Activated naive CD4-positive, alpha-beta T cell (primary cell): ENCODE measurements at places on chromosomes 2 and 18.

GRCh38 chr2:144524118-144525009, 4.4 kb upstream of the ZEB2 start:
- DNase-seq: no peak

GRCh38 chr18:58117786-58118403, 73.9 kb downstream of the NEDD4L start:
- DNase-seq: no peak

DNA sequence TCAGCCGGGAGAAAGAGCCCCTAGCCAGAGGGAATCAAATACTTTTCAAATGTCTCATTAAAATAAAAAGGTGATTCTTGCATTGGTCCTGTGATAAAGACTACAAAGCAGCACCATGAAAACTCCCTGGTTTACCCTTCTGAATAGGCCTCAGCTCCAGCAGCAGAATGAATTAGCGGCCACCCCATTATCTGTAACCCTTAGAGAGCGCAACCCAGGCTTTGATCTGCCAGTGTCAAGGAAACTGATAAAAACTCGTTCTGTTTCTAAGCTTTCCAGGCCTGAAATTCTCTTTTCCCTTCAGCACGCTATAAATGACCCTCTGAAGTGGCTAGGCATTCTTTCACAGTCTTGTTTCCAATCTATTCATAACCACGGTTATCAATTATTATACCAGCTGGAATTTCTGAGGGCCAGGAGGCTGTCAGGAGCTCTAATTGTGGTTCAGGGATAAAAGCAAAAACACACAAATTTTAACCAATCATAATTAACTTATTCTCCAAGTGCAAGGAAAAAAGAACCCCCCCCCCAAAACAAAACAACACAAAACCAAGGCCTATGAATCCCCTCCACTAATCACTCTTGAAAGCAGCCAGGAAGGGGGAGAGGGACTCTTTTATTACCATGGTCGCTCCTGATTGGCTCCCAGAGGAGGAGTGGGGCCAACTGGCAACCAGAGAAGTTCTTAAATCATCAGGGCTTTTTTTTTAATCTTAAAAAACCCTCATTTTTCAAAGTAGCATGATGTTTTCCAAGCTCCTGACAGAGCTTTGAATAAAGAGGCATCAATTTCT, 258.9 kb downstream of the CYRIA start:
- DNase-seq: no peak

DNA sequence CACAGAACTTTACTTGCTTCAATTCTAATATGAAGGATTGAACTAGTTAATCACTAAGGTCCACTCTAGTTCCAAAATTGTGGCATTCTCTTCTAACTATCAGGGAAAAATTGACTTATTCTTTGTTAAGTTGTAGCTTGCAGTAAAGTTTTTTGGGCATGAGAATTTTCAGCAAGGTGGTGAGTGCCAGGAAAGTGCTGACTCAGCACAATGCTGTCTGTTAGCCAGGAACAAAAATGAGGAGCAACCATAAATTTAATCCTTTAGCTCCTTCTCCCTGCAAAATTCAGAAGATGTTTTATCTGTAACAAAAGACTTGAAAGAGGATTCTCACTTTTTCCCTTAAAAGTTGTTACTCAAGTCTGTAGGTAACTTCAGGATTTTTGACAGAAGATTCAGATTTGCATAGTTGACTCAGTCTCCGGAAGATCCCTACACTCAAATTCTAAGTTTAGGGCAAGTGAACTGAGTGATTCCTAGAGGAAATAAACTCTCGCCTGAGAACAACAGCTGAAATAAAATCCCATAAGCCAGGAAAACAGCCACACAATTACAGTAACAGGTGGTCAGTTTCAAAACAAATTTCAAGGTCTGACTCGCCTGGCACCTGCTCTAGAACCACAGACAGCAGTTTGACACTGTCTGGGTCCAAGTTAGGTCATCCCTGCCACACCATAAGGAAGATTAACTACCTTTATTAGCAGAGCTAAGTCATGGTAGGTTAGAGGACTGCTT, 20.2 kb upstream of the DARS1 start:
- DNase-seq: no peak

DNA sequence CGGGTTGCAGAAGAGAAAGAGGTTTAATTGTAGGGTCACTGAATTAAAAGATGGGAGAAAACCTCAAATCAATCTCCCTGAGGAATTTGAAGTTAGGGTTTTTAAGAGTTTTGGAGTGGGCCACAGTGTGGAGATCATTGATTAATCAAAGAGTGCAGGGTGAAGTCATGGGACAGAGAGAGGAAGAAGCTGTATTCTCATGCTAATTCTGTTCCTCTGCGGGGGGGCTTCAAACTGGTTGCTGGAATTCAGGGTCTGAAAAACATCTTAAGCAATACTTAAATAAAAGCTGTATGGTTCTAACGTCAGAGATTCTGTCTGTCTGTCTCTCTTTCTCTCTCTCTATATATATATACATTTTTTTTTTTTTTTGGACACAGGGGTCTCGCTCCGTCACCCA, 169.8 kb upstream of the SPATS2L start:
- no peak for DNase-seq

GRCh38 chr2:69798290-69798908, 31.1 kb upstream of the GMCL1 start:
- no peak for DNase-seq

DNA sequence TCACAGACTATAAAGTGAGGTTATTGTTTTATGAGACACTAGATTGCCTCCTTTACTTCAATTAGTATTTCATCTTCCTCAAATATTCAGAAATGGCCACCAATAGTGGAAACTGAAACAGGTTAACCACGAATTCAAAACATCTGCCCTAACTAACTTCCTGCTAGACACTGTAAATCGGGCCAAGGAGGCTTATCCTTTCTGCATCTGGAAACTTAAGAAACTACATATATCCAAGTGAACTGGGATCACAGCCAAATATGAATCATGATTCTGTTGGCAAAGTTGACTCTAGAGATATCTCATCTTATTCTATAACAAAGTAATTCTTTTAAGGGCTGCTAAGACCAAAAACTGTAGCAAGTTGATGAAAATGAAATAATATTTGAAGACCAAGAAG, 136.6 kb upstream of the ZC3H15 start:
- no peak for DNase-seq

DNA sequence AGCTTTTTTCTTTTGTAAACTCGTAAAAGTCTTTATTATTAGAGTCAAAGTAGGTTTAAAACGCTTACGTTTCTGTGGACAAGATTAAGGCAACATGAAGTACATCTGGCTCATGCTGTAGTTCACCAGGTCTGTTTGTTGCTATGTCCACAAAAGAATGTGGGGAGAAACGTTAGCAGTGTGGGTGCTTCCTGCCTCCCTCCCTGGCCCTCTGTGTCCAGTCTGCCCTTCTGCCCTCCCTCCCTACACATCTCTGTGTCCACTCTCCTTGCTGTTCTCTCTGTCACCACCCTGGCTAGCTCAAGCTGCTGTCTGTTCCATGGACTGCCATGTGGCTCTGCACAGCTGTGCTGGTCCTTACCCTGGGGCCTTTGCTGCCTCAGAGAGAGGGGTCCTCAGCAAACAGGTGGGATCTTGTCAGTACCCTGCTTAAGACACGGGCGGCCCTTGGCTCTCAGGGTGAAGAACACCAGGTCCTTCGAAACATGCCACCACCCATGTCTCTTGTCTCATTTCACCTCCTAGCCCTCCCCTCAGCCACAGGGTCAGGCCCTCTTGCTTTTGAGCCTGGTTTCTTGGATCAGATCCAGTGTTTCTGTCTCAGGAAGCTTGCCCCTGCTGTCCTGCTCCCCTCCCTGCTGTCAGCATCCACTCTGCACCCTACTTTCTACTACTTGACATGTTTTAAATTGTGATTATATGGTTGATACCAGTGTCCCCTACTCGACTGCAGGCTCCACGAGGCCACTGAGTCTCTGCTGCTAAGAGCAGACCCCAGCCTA, 79.2 kb downstream of the LIMS1 start:
- no peak for DNase-seq

- DNase-seq: no peak
These were observed 103.5 kb downstream of the LBH start for GRCh38 chr2:30334762-30335363.

- no peak for DNase-seq
These were observed 35.2 kb upstream of the NETO1 start for GRCh38 chr18:72903033-72903432.

DNA sequence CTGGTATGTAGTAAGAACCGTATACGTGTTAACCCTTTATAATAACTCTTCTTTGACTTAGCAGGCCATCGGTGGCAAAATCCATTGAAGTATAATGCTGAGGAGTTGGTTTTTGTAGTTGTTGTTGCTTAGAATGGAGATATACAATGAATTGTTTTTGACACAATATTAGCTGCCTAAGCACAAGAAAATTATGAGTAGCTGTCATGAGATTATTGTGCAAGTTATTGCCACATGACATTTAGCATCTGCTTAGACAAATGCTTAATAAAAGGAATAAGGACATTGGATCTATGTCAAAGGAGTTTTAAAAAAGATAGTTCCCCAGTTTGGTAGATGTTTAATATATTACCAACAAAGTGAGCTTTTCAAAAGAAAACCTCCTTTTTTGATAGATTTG, 59.9 kb downstream of the ABCB11 start:
- no peak for DNase-seq

- no peak for DNase-seq
These were observed 33.1 kb downstream of the GPC1 start for GRCh38 chr2:240468303-240469238.

GRCh38 chr18:11096839-11097750, 52.3 kb downstream of the PIEZO2 start:
- no peak for DNase-seq

DNA sequence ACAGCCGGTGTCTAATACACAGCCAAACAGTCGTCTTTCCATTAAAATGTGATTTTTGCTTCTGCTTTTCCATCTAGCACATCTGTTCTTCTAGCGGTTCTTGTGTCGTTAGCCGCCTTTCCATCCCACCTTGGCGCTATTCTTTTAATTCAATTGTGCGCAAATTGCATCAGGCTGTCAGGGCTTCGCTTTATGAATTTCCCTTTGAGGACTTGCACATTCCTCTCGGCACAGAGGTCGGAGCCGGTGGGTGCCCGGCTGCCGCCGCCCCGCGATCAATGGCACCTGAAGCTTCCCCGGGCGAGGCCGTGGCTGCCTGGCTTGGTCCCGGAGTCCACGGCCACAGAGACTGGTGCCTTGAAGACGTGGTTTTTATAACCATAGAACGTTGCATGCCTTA, 33.9 kb upstream of the TSPYL6 start:
- no peak for DNase-seq

DNA sequence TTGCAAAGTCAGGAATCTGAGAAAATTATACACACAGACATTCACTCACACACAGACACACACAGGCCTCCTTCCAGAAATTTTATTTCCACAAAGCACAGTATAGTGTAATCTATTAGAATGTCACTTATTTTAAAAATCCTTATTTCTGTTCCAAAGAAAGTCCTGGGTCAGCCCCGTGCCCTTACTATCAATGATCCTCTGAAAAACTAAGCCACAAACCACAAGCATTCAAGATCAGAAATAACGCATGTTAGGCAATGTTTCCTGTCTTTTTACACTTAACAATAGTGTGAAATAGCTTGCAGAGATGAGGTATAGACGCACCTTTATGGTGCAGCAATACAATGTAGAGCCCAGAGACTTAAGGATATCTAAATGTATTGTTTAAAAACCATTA, 25.8 kb downstream of the TBC1D8 start:
- DNase-seq: no peak

GRCh38 chr2:85167479-85167878, 34.3 kb downstream of the TCF7L1 start:
- no peak for DNase-seq

GRCh38 chr2:217931846-217932560, 70.8 kb downstream of the TNS1 start:
- no peak for DNase-seq

- no peak for DNase-seq
These were observed 23.4 kb upstream of the KCNK3 start for GRCh38 chr2:26668856-26669750.

DNA sequence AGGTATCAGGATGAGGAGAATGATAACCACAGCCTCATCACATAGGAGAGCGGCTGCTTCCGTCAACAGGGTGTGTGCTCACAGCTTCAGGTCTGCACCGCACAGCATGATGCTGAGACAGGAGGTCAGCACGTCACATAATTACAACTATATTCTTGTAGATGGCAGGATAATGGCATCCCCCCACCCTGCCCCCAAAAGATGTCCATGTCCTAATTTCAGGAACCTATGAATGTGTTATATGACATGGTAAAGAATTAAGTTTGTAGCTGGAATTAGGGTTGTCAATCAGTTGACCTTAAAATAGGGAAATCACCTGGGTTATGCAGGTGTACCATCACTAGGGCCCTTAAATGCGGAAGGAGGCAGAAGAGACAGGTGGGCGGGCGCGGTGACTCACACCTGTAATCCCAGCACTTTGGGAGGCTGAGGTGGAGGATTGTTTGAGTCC, 73.9 kb downstream of the ARL4C start:
- peak; percentile 29 for DNase-seq

DNA sequence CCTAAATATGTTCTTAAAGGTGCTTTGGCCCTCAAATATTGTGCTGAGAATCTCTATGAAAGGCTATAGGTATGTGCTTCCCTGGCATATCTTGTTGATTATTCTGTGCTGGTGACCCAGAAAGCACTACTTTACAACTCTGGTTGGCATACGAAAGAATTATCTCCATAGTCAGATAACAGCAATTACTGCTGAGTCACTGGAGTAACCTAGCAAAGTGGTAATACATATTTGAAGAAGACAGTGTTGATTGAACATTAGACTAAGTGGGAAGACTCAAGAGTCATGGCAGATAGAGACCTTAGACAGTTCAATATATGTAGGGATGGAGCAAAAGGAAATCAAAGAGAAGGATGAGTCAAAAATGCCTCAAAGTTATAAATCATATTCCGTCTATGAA, 1978.5 kb upstream of the LRRTM1 start:
- no peak for DNase-seq

DNA sequence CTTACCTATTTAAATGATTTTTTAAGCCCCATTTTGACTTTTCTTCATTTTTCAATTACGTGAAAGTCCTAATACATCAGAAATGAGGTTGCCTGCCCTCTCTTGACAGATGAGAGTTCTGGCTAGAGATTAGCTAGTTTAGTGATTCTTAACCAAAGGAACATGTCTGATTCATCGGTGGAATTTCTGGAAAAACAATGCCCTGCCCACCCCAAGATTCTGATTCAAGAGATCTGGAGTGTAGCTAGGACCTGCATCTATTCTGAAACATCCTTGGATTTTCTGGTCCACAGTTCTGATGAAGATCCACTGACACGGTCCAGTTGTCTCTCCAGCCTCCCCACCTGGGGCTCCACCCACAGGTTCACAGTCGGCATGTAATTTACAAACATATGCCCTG, 111.2 kb downstream of the KLF7 start:
- no peak for DNase-seq

DNA sequence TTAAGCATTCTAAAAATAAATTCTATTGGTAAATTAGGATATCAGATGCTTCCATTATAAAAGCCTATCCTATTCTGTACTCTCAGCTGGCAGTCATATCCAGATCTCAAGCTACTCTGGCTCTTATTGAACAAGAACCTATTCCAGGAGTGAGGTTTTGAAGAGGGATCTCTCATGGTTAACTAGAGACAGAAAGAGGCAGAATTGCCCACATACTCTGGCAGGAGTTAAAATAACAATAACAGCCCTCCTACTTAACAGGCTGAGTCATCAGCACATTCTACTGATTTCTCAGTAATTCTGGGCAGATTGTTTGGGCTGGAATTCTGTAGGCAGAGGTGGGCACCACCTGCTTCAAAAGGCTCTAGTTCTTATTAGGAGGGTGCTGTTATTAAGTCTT, 142.0 kb upstream of the UNC80 start:
- no peak for DNase-seq
